ENCODE measurements at places on chromosomes 11 and 22. TPM values are rescaled to one million over a fixed set of nuclear protein-coding genes. Genes with fewer than 3 reads are reported as not detected.

DNA sequence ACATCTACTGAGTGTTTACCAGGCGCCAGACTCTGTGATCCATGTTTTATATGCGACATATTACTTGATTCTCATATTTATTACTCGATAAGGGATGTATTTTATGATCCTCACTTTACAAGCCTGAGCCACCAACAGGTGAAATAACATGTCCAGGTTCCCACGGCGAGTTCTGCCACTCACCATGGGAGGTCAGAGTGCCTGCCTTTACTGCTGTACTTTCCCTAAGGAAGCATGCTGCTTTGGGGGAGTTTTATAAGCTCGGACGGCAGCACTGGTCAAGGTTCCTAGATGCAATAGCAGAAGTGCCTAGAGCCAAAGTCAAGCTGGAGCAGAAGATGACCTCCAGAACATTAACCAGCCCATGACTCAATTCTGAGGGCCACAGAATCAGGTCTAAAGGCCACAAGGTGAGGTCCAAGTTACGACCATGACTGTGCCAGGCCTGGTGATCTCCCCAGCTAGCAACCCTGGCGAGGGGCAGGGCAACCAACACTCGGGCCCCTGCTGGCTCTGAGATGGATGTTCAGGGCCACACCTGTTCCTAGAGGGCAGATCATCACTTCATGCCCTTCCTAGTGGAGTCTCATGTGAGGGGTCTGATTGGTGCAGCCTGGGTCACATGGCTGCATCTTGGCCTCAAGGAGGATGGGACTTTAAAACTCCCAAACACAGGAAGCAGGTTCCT lies 14.2 kb downstream of the IFT27 start:
- DNase-seq = no peak

DNA sequence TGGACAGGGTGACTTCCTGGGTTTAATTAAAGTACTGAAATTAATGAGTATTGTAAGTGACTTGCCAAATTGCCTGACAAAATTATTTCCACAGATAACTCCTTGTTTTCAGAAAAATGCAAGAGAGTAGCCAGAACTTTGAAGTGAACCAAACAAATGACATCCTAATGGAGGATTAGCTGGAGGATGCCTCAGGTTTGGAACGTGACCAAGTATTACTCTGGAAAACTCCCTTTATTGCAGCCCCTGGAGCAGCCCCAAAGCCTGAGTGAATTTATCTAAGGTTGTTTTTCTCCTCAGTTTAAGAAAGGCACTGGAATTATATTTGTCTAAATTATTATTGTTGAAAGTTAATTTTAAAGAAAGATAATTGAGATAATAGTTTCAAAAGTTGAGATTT lies 343.6 kb upstream of the MTNR1B start:
- no peak for DNase-seq

DNA sequence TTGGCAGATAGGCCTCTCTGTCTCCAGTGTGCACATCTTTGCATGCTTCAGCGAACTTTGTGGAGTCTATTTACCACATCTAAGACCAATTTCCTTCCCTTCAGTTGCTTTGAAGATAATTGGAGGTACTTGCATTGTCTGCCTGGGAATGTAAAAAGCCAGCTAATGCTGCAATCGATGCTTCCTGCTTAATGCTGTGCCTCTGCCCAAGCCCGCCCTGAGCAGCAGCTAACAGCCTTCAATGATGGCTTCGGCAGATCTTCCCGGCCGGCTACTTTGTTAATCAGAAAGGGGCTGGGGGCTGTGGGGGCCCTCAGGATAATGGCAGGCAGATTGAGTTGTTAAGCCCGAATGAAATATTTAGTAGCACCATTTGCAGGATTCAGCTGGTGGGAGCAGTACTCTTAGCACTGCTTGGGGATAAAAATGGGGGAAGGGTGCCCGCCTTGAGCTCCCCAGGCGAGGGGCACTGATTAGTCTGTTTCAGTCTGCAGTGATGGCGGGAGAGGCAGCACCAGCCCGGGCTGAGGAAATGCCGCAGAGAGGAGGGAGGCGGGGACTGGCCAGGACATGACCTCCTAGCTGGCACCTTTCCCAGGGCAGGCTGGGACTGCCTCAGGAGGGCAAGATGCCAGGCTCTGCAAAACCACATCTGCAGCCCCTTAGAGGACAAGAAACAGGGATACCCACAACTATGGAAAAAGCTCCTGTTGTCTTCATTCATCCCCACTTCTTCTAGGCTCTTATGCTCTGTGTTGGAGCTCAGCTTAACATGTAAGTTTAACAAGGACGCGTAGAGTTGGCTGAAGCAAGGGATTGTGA lies 460.0 kb downstream of the BUD13 start:
- DNase-seq = peak; percentile 85

The DTX4 gene
- polyA plus RNA-seq = 1.3 TPM
